ENCODE measurements at places on chromosomes 1 and 21. TPM values are rescaled to one million over a fixed set of nuclear protein-coding genes. Genes with fewer than 3 reads are reported as not detected.

DNA sequence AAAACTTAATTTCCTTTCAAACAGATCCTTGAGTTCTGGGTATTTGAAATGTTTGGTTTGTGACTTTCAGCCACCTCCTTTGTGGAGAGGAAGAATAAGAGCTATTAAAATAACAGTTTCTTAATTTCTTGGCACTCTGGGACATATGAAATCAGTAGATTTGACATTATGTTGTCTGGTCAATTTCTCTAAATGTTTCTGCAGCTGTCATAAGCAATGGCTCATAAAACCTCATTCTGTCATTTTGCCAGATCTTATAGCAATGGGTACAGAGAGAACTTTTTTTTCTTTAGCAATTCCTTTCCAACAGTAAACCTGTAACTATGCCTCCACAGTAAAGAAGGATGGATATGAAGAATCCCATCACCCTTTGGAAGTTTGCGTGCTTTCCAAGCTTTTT lies 52.6 kb downstream of the LAMC1 start:
- no peak overlapping the region for H3K27ac ChIP-seq
- DNase-seq: no peak
- no peak overlapping the region for H3K4me3 ChIP-seq
- H3K27me3 ChIP-seq: peaks cover 11% of the 10 kb centered on the region
- no peaks in the 10 kb centered on the region for H3K4me1 ChIP-seq

- peaks cover 2% of the 10 kb centered on the region for H3K36me3 ChIP-seq
- DNase-seq: peak; percentile 75
- peak overlapping the region; percentile 98 for H3K27ac ChIP-seq
These were observed 967 bp downstream of the CENPS start for GRCh38 chr1:10431070-10431730.

- H3K4me1 ChIP-seq: no peaks in the 10 kb centered on the region
- H3K27ac ChIP-seq: no peak overlapping the region
- DNase-seq: no peak
- H3K27me3 ChIP-seq: no peaks in the 10 kb centered on the region
- no peaks in the 10 kb centered on the region for H3K36me3 ChIP-seq
- no peak overlapping the region for H3K4me3 ChIP-seq
These were observed 149.3 kb upstream of the ARHGEF16 start for GRCh38 chr1:3305156-3305555.

Gene CNIH3
- total RNA-seq: 1.1 TPM

Gene KCNH1
- total RNA-seq: not detected

Gene OR2M3
- not detected for total RNA-seq

DNA sequence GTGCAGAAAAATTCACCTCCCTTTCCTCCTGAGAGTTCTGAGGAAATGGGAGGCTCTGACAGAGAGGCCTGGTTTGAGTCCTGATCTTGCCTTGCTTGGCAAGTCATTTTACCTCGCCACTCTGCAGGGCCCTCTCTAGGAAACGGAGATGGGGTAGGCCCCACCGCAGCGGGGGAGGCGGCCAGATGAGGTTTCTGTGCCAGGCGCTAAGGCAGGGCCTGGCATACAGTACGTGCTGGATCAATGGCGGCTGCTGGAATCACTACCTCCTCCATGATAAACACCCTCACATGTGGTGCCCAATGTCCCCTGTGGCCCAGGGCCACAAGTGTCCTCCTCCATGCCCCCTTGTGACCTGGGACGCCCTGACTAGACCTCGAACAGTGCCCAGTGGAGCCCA lies 499 bp upstream of the PLEKHG5 start:
- peak overlapping the region; percentile 81 for H3K4me3 ChIP-seq
- H3K27me3 ChIP-seq: peaks cover 12% of the 10 kb centered on the region
- no peak for DNase-seq
- peaks cover 14% of the 10 kb centered on the region for H3K4me1 ChIP-seq
- H3K27ac ChIP-seq: peak overlapping the region; percentile 84

- H3K4me3 ChIP-seq: no peak overlapping the region
- no peak overlapping the region for H3K27ac ChIP-seq
- no peaks in the 10 kb centered on the region for H3K27me3 ChIP-seq
- DNase-seq: no peak
- no peaks in the 10 kb centered on the region for H3K36me3 ChIP-seq
These were observed 314.7 kb downstream of the KCNH1 start for GRCh38 chr1:210819266-210819665.

Gene B3GALT2
- 0.05 TPM for total RNA-seq

DNA sequence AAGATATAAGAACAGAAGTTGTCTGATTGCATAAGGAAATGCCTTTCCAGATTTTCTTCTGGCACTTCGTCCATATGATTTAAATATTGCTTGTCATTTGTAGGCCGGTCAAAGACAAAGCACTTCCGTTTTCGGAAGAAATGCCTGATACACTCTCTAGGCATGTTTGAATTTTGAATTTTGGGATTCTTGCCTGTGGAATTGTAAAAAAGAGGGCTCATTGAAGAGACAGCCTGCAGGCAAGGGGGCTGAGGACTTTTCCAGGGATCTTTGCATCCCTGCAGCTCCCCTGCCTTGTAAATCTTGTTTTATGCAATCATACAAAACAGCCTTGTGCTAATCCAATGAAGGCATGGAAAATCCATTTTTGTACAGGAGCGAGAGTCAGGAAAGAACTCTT lies 7.4 kb downstream of the GBP4 start:
- H3K4me1 ChIP-seq: peaks cover 41% of the 10 kb centered on the region
- H3K27ac ChIP-seq: no peak overlapping the region
- H3K27me3 ChIP-seq: no peaks in the 10 kb centered on the region

Gene KCNE2
- not detected for total RNA-seq

DNA sequence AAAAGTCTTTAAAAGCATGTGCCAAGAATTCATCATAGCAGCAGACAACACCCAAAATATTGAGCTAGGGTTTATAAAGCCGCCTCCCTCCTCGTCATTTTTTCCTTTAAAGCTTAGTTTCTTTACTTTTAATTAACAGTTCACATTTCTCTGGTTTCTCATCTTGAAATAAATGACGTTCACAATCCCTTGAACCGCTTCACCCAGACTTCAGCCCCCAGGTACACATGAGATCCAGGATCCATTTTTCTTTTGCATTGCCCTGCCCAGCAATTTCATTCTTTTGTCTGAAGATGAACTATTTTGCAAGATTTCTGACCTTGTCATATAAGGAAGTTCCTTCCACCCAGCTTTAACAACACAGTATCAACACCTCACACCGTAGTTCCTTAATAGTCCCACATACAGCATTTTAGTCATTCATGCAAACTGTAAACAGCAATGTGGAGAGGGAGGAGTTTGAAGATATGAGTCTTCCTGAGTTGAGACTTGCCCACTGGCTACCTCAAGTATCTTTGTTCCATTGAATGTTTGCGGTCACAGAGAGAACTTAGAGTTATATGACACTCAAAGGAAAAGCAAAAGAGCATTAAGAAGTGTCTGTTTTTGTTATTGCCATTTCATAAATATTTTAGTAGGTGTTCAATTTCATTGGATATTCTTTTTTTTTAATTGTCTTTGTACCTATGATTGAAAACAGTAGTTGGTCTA lies 35.3 kb upstream of the CACYBP start:
- no peaks in the 10 kb centered on the region for H3K27me3 ChIP-seq
- peak overlapping the region; percentile 84 for H3K4me3 ChIP-seq
- DNase-seq: peak; percentile 85
- H3K36me3 ChIP-seq: peaks cover 2% of the 10 kb centered on the region
- peaks cover 49% of the 10 kb centered on the region for H3K4me1 ChIP-seq

Gene SLC6A9
- total RNA-seq: 6.3 TPM

Gene CACHD1
- 0.23 TPM for total RNA-seq

Gene RYR2
- total RNA-seq: not detected

Gene SELE
- not detected for total RNA-seq

Gene HLX
- 5.7 TPM for total RNA-seq

GRCh38 chr1:219459351-219460080 lies 153.4 kb downstream of the ZC3H11B start:
- peaks cover 11% of the 10 kb centered on the region for H3K4me1 ChIP-seq
- no peak overlapping the region for H3K4me3 ChIP-seq
- H3K36me3 ChIP-seq: no peaks in the 10 kb centered on the region
- no peak for DNase-seq
- H3K27ac ChIP-seq: no peak overlapping the region

DNA sequence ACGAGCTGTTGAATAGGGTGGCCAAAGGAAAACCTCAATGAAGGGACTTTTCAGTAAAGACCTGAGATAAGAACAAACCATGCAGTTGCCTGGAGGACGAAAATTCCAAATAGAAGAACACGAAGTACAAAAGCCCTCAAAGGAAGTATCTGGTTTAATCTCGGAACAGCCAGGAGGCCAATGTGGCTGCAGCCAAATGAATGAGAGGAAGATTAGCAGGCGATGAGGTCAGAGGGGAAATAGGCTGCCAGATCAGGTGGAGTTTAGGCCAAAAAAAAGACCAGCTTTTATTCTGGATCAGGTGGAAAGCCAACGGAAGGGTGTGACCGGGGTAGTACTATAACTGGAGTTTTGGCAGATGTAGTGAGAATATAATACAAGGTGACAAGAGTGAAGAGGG lies 43.7 kb downstream of the SRSF11 start:
- H3K27me3 ChIP-seq: no peaks in the 10 kb centered on the region
- no peak for DNase-seq
- H3K4me3 ChIP-seq: no peak overlapping the region
- H3K27ac ChIP-seq: no peak overlapping the region
- H3K36me3 ChIP-seq: peaks cover 26% of the 10 kb centered on the region

DNA sequence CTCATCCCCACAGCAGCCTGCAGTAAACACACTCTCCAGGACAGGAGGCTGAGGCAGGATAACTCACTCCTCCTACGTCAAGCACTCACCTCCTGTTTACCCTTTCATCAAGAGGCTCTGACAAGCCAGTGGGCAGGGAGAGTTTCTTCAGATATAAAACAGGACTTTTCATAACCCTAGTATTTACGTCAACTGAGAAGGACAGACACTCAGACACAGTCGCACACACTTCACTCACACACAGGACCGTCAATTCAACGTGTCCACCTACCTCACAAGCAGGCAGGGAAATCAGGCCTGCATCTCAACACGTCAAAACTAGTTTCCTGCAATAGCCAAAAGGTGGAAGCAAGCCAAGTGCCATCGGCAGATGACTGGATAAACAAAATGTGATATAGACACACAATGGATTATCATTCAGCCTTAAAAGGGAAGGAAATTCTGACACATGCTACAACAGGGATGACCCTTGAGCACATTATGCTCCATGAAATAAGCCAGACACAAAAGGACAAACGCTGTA lies 48.6 kb downstream of the ITPKB start:
- H3K27me3 ChIP-seq: no peaks in the 10 kb centered on the region
- peak; percentile 77 for DNase-seq
- peaks cover 32% of the 10 kb centered on the region for H3K36me3 ChIP-seq
- H3K4me3 ChIP-seq: peak overlapping the region; percentile 67

- H3K4me3 ChIP-seq: no peak overlapping the region
- H3K27ac ChIP-seq: no peak overlapping the region
- no peak for DNase-seq
- H3K4me1 ChIP-seq: no peaks in the 10 kb centered on the region
- no peaks in the 10 kb centered on the region for H3K27me3 ChIP-seq
These were observed 116.9 kb downstream of the RGS7 start for GRCh38 chr1:241240069-241240468.

Gene TIE1
- total RNA-seq: 0.23 TPM

Gene DNAJC11
- total RNA-seq: 92.5 TPM

DNA sequence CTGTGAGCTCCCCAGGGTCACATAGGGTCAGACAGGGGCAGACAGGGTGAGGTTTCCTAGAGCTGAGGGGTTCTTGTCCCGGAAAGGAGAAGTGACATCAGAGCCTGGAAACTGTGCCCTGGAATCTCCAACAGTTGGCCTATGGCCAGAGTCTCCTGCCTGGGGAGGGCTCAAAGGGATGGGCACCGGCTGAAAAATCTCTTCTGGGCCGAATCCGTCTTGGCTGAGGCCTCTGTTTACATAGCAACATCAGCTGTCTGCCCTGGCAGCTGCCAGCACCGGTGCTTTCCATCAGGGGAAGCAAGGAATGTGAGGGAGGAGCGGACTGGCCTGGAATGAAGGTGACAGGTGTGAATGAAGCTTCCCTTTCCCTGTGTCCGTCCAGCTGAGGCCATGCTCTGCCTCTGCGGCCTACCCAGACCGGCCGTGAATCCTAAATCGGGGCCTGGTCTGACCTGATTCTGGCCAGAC lies 30.7 kb downstream of the VASH2 start:
- no peak for DNase-seq
- H3K36me3 ChIP-seq: no peaks in the 10 kb centered on the region
- H3K4me3 ChIP-seq: no peak overlapping the region
- peaks cover 2% of the 10 kb centered on the region for H3K27me3 ChIP-seq
- no peak overlapping the region for H3K27ac ChIP-seq

Gene CDCA8
- total RNA-seq: 35.6 TPM

Gene RGS4
- not detected for total RNA-seq

DNA sequence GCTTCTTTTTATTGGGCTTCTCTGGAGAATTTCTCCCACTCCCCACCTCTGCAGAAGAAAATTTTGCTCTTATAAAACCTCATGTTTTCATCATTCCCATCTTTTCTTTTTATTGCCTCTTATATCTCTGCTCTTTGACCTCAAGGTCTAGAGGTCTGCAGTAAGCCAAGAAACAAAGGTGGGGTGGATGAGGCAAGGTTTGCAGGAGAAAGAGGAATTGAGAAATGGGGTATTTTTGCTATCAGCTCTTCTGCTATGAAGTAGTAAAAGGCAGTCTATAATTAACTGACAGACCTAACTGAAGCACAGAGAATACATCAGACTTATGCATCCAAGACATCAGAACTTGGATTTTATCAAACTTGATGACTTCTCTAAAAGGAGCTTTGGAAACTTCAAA lies 22.9 kb downstream of the SYT11 start:
- H3K27me3 ChIP-seq: no peaks in the 10 kb centered on the region
- H3K36me3 ChIP-seq: peaks cover 11% of the 10 kb centered on the region
- peaks cover 1% of the 10 kb centered on the region for H3K4me1 ChIP-seq
- no peak for DNase-seq
- H3K27ac ChIP-seq: no peak overlapping the region

- H3K27ac ChIP-seq: no peak overlapping the region
- DNase-seq: no peak
These were observed 2.6 kb downstream of the MGST3 start for GRCh38 chr1:165633614-165634013.

DNA sequence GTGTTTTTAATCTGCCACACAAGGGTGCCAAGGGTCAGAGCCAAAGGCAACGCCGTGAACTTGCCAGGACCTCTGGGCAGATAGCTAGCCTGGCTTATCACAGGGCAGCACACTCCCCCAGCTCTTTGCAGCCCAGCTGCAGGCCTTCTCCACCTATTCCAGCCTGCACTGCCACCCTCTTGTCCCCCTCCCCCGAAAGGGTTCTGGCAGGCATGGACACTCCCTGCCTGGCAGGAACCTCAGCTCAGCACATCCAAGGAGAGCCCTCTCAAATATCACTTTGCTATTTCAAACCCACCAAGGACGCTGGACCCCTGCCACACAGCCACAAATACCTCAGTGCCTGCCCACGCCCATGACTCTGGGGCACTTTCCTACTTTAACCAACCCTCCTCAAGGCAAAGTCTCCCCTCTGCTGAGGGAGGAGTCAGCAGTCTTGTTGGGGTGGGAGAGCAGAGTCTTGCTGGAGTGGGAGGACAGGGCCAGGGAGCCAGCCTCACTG lies 9.1 kb downstream of the SSBP3 start:
- H3K4me1 ChIP-seq: peaks cover 43% of the 10 kb centered on the region
- H3K36me3 ChIP-seq: peaks cover 77% of the 10 kb centered on the region
- no peak overlapping the region for H3K27ac ChIP-seq
- DNase-seq: no peak
- no peak overlapping the region for H3K4me3 ChIP-seq
- no peaks in the 10 kb centered on the region for H3K27me3 ChIP-seq

GRCh38 chr1:92662048-92662447 lies 122.9 kb downstream of the EVI5 start:
- H3K36me3 ChIP-seq: no peaks in the 10 kb centered on the region
- no peak overlapping the region for H3K27ac ChIP-seq
- no peak overlapping the region for H3K4me3 ChIP-seq
- no peaks in the 10 kb centered on the region for H3K4me1 ChIP-seq
